ENCODE measurements at places on chromosomes 3 and 15. TPM values are rescaled to one million over a fixed set of nuclear protein-coding genes. Genes with fewer than 3 reads are reported as not detected.
A peak's percentile ranks its signal among the peaks of the same experiment; 100 is the strongest.

DNA sequence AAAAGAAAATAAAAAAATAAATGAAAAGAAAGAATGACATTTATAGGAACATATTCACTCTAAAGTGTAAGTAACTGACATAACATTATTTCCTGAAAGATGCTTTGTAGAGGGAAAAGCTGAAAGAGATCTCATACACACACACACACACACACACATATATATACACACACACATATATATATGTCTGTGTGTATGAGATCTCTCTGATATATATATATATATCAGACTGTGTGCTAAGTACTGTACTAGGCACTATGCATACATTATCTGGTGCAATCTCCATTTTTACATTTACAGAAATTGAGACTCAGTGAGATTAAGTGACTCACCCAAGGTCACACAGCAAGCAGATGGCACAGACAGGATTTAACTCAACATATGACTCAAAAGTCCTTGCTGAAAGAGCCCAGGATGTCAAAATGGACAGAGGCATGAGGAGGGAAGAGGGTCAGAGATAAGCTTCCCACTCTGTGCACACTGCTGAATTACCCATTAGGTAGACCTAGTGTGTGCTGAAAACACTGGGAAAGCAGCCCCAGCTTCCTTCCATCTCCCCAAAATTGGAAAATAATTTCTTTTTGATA lies 15.0 kb downstream of the BHLHE40 start:
- peak overlapping the region; percentile 53 for H3K27ac ChIP-seq
- no peaks in the 10 kb centered on the region for H3K36me3 ChIP-seq
- DNase-seq = no peak
- H3K27me3 ChIP-seq = no peaks in the 10 kb centered on the region
- H3K4me1 ChIP-seq = peaks cover 56% of the 10 kb centered on the region

DNA sequence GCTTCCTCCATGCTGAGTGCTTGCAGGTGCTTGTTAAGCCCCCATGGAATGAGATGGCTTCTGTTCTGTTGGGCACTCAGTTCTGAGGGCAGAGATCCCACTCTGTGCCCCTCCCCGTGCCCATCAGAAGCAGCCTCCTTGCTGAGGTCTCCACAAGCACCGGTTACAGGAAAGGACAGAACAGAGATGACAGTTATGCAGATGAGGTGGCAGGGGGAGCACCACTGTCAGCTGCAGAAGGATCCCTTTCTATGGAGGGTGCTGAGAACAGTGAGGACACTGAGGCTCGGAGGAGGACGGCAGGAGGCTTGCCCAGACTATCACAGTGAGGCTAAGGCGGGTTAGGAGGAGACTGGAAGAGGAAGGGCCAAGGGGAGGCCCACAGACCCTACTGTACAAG lies 12.4 kb downstream of the CACNA2D2 start:
- H3K4me1 ChIP-seq = peaks cover 33% of the 10 kb centered on the region
- no peaks in the 10 kb centered on the region for H3K36me3 ChIP-seq
- H3K4me3 ChIP-seq = peak overlapping the region; percentile 70
- no peak overlapping the region for H3K27ac ChIP-seq
- H3K27me3 ChIP-seq = no peaks in the 10 kb centered on the region

DNA sequence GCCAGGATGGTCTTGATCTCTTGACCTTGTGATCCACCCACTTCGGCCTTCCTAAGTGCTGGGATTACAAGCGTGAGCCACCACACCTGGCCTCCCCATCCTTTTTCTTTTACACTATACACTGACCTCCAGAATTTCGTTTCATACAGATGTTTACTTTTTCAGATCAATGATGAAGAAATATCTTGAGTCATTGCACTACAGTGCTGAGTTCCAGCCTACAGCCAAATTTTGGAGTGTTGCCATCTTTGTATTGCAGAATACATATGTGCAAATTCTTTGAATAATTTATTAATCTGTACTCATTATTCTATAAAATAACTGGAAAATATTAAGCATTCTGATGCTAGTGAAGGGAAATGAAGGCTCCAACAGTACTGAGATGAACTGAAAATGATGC lies 12.5 kb downstream of the ZPLD1 start:
- no peak overlapping the region for H3K4me3 ChIP-seq
- H3K27me3 ChIP-seq = no peaks in the 10 kb centered on the region
- H3K27ac ChIP-seq = no peak overlapping the region
- no peaks in the 10 kb centered on the region for H3K4me1 ChIP-seq
- H3K36me3 ChIP-seq = no peaks in the 10 kb centered on the region

- H3K27ac ChIP-seq = peak overlapping the region; percentile 100
- H3K4me1 ChIP-seq = peaks cover 44% of the 10 kb centered on the region
- H3K27me3 ChIP-seq = no peaks in the 10 kb centered on the region
- peak overlapping the region; percentile 95 for H3K4me3 ChIP-seq
- DNase-seq = no peak
- H3K36me3 ChIP-seq = peaks cover 5% of the 10 kb centered on the region
Measured at GRCh38 chr3:149812165-149812605, 830 bp upstream of the RNF13 start.

DNA sequence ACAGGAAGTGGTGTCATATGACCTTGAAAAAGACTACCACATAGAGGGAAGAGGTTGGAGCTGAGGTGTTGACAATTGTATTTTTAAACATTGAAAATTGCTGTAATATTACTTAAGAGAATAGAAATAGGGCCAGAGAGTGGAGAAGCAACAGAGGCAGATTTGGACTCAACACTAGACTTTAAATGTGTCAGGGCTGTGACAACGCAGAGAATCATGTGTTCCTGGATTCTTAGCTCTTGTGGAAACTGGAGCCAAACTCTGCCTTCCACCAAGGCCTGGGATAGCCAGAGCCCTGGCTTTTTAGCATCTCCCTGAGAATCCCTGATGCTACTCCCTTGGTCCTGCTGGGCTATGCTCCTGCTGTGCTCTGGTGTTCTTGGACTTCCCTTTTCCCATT lies 277.5 kb downstream of the KCNH8 start:
- DNase-seq = no peak
- no peaks in the 10 kb centered on the region for H3K4me1 ChIP-seq
- H3K4me3 ChIP-seq = no peak overlapping the region
- no peaks in the 10 kb centered on the region for H3K27me3 ChIP-seq
- H3K36me3 ChIP-seq = no peaks in the 10 kb centered on the region

DNA sequence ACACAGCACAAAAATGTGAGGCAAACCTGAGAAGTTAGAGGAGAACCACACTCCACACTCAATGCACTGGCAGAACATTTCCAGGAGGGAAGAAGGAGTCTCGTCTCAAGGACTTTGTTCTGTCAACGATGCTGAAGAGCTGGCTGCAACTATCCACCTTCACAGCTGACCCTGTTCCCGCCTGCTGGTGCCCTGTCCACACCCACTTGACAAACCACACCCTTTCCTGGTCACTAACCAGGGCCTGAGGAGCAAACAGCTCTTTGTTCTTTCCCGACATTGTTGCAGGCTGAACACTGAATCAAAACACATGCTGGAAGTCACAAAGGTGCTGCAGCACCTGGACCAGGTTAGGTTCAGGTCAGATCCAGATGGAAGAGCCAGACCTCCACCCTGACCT lies 92.6 kb upstream of the ARRDC4 start:
- H3K4me1 ChIP-seq = no peaks in the 10 kb centered on the region
- no peak for DNase-seq
- H3K4me3 ChIP-seq = no peak overlapping the region
- no peak overlapping the region for H3K27ac ChIP-seq
- no peaks in the 10 kb centered on the region for H3K27me3 ChIP-seq
- no peaks in the 10 kb centered on the region for H3K36me3 ChIP-seq

- H3K4me1 ChIP-seq = no peaks in the 10 kb centered on the region
- no peaks in the 10 kb centered on the region for H3K36me3 ChIP-seq
- H3K27ac ChIP-seq = no peak overlapping the region
- no peak for DNase-seq
Measured at GRCh38 chr15:40360015-40360414, 2.0 kb downstream of the DISP2 start.

DNA sequence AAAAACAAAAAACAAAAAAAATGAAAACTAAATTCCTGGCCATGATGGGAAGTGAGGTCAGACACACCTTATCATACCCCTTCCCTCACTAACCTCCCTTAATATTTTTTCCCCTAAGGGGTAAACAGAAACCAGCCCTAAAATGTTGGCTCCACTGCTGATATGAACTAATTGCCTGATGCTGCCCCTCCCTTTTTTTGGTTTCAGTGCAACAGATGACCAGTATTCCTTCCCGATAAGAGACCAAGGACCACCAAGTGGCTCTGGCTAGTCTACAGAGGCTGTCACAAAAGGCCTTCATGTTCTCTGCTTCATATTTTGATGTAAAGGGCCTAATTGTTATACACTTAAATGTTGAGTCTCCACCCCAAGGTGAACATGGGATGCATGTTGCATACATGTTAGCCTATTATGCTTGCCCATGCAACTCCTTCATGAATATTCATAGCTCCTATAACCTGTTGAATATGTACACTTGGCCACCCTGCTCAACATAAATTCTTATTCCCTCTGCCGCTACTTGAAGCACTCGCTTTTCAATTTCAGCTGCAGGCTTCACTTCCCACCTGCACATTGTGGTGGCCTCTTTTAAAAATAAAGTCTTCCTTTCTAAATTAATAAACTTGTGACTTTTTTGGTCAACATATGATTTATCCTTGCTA lies 12.3 kb upstream of the STAC start:
- H3K36me3 ChIP-seq = no peaks in the 10 kb centered on the region
- no peak overlapping the region for H3K27ac ChIP-seq

DNA sequence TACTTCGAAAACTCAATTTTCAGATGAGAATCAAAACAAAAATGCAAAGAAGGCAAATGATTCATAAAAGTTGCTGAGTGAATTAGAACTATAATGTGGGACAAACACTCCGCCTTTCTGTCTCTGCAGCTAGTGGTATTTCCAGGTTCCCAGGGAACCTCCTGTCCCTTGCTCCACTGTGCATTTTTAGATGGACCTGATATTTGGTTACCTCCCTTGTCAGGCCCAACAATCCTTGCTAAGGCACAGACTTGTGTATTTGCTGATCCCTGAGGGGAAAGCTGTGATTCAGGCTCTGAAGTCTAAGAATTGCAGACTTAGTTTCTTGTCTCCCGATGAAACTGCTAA lies 162.7 kb downstream of the LPP start:
- H3K36me3 ChIP-seq = peaks cover 2% of the 10 kb centered on the region
- H3K4me3 ChIP-seq = peak overlapping the region; percentile 40
- peaks cover 5% of the 10 kb centered on the region for H3K27me3 ChIP-seq

- no peak for DNase-seq
- H3K27ac ChIP-seq = no peak overlapping the region
- H3K36me3 ChIP-seq = no peaks in the 10 kb centered on the region
- H3K4me1 ChIP-seq = no peaks in the 10 kb centered on the region
- no peak overlapping the region for H3K4me3 ChIP-seq
Measured at GRCh38 chr3:132378-132777, 64.2 kb upstream of the CHL1 start.

DNA sequence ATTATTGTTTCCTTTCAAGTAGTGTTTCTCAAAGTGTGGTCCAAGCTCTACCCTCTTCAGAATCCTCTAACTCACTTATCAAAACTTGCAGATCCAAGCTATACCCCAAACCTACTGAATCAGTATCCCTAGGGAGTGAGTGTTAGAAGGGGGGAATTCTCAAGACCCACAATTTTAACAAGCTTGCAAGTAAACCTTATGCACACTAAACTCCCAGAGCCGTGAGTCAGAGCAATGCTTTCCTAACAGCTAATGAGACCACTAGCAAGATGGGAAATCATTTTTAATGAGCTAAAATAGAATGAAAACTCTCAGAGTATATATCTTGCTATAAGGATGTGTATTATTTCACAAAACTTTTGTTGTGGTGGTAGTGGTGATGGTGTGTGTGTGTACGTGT lies 41.1 kb upstream of the SRGAP3 start:
- DNase-seq = no peak
- H3K27ac ChIP-seq = no peak overlapping the region
- H3K27me3 ChIP-seq = peaks cover 14% of the 10 kb centered on the region
- no peaks in the 10 kb centered on the region for H3K36me3 ChIP-seq

The PLAAT1 gene
- total RNA-seq = not detected

The PCLAF gene
- 77.7 TPM for total RNA-seq

The GATM gene
- total RNA-seq = 1.2 TPM

The TTLL13 gene
- total RNA-seq = 1.9 TPM

Measured in activated T-cell treated with anti-CD3 and anti-CD28 coated beads, Interleukin-2, amount 50 U/mL, for 72 hours (primary cell).